Large intestine (tissue), 12 donors: ENCODE measurements at places on chromosomes 12 and 14. TPM values are rescaled to one million over a fixed set of nuclear protein-coding genes. Genes with fewer than 3 reads are reported as not detected.

Gene ASCL1
- 6.4 TPM for polyA plus RNA-seq

Gene PPP2R5E
- 22.4 TPM for polyA plus RNA-seq

Gene SLC15A4
- 21.5 TPM for polyA plus RNA-seq

DNA sequence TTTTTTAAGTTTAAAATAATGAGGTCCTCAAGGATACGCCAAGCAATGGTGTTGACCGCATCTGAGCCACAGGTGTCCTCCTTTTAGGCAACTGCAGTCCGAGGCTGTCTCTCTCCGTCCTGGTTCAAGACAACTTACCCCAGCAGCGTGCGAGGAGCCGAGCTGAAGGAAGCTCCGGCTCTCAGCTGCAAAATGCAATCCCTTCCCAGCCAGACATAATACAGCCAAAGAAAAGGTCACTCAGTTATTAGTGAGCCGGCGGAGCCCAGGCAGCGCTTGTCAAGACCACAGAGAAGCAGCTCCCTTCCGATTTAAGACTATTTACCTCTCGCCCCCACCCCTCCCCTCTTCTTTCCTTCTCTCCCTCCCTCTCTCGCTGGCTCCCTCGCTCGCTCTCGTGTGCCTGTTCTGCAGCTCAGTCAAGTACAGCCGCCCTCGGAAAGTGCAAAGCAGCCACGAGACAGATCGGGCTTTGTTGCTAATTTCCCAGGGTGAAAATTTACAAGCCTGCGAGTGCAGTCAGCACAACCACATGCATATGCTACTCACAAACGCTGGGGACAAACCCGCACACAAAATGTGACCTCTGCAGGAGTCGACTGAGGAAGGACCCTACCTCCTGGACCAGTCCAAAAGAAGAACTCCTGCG lies 363 bp upstream of the LMO3 start:
- peaks cover 3% of the 10 kb centered on the region for H3K4me1 ChIP-seq
- H3K4me3 ChIP-seq, result peak overlapping the region; percentile 33
- no peaks in the 10 kb centered on the region for H3K36me3 ChIP-seq
- H3K27me3 ChIP-seq, result peaks cover 72% of the 10 kb centered on the region

DNA sequence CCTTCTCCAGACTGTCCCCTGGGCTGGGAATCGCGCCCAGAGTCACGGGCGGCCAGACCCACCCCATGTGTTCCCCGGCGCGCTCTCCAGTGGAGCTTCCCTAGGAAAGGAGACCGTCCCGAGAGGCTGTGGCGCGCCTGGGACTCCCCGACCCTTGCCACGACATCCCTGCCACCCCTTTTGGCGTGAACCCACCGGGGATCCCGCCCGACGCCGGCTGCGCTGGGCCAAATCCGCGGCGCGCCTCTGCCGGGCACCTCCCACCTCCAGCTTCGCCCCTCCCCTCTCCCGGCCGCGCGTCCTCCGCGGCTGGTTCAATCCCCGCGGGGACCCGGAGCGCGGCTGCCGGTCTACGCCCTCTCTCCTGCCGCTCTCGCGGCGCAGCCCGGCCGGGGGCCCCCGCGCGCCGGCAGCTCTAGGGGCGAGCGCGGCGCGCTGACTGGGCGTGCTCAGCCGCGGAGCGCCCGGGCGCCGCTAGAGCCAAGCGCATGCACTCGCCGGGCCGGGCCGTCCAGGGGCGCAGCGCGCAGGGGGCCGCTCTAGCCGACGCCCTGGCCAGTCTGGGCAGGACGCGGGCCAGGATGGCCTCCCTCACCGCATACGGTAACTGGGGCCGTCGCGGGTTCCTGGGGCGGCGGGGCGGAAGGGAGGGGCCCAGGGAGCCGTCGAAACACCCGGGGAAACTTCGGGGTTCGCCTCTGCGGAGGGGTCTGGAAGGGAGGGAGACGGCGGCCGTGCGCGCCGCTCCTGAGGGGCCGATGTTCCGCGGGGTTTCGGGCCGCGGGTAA lies 77.4 kb upstream of the ANO4 start:
- no peaks in the 10 kb centered on the region for H3K36me3 ChIP-seq
- no peak overlapping the region for H3K27ac ChIP-seq
- no peaks in the 10 kb centered on the region for H3K4me1 ChIP-seq
- H3K4me3 ChIP-seq, result peak overlapping the region; percentile 6

- peaks cover 9% of the 10 kb centered on the region for H3K27me3 ChIP-seq
- no peak for DNase-seq
- peak overlapping the region; percentile 71 for H3K27ac ChIP-seq
- H3K4me1 ChIP-seq, result peaks cover 14% of the 10 kb centered on the region
- H3K36me3 ChIP-seq, result no peaks in the 10 kb centered on the region
- H3K4me3 ChIP-seq, result peak overlapping the region; percentile 48
These were observed 740 bp upstream of the PRPF40B start for GRCh38 chr12:49622501-49623141.

GRCh38 chr12:2879853-2880252 lies 2.8 kb downstream of the RHNO1 start:
- H3K36me3 ChIP-seq, result peaks cover 4% of the 10 kb centered on the region
- H3K27me3 ChIP-seq, result no peaks in the 10 kb centered on the region
- no peak for DNase-seq
- H3K27ac ChIP-seq, result no peak overlapping the region

Gene LTBP2
- 3.5 TPM for polyA plus RNA-seq

Gene SDR9C7
- polyA plus RNA-seq, result 0.03 TPM

Gene PCNX4
- polyA plus RNA-seq, result 48.4 TPM
